Activated CD4-positive, alpha-beta T cell treated with anti-CD3 and anti-CD28 coated beads, Interleukin-2, amount 50 U/mL, for 1 hour (primary cell): ENCODE measurements at places on chromosomes 7 and 10.

DNA sequence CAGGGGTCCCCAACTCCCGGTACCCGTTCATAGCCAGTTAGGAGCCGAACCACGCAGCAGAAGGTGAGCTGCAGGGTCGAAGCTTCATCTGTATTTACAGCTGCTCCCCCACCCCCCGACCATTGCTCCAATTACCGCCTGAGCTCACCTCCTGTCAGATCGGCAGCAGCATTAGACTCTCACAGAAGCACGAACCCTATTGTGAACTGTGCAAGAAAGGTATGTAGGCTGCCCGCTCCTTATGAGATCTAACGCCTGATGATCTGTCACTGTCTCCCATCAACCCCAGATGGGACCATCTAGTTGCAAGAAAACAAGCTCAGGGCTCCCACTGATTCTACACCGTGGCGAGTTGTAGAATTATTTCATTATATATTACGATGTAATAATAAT, 14.6 kb upstream of the AZGP1 start:
- DNase-seq: no peak

DNA sequence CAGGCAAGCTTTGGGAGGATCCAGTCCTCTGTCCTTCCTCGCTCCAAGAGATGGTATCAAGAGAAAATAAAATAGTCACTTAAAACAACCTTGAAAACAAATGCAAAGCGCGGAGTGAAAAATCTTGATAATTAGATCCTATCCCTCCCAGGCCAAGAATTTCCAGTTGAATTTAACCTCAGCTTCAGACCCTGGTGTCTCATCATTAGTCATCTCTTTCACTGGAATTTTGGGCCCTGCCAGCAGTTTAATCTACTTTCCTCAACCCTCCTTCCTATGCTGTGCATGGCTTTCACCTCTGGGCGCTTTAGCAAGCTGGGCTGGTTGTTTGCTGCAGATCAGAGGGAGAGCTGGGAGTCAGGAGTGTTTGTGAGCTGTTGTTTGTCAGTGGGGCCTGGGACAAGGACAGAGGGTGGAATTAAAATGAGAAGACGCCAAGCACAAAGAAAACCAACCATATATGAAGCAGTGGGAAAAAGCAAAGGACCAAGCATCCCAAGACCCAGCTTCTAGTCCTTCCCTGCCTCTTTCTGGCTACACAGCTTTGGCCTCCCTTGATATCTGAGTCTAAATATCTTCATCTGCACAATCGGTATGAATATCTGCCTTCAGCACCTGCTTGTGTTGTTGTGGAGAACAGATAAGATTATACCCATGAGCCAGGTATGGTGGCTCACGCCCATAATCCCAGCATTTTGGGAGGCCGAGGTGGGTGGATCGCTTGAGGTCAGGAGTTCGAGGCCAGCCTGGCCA, 13.5 kb downstream of the MYOF start:
- no peak for DNase-seq

DNA sequence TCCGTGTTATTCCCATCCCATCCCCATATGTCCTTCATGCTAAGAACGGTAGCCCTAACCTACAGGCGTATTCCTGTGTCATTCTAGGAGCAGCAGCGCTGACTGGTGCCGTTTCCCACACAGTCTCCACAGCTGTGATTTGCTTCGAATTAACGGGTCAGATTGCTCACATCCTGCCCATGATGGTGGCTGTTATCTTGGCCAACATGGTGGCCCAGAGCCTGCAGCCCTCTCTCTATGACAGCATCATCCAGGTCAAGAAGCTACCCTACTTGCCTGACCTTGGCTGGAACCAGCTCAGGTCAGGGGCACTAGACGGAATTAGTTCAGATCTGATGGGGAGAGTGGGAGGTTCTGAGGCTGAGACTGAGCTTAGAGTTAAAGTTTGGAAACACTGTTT, 20.7 kb downstream of the FAM131B start:
- no peak for DNase-seq

DNA sequence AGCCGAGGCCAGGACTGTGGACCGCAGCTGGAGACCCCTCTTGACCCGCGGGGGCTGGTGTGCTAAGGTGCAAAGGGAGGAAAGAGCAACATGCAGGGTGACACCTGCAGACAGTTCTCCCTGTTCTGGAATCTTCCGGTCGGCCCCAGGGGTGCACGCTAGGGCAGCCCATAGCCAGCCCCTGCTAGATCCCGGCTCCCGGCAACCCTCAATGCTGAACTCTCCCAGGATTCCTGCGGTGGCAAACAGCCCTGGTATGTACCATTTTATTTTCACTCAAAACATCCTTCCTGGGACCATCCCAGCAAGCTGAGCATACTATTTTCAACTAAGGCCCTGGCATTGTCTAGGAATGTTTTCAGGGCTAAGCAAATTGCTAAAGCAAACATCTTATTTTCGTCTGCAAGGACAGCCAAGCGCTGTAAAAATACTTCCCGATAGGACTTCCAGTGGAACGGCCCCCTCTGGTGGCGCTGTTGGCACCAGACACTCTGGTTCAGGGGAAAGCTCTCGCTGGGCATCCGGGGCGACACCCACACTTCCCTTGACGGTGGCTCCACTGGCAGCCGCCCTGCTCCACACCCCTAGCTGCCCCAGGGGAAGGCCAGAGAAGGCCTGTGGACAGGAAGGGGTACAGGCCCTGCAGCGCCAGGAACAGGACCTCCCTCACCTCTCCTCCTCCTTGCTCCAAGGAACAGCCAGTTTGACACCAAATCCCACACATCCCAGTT, 99.4 kb downstream of the CTBP2 start:
- DNase-seq: peak; percentile 19

DNA sequence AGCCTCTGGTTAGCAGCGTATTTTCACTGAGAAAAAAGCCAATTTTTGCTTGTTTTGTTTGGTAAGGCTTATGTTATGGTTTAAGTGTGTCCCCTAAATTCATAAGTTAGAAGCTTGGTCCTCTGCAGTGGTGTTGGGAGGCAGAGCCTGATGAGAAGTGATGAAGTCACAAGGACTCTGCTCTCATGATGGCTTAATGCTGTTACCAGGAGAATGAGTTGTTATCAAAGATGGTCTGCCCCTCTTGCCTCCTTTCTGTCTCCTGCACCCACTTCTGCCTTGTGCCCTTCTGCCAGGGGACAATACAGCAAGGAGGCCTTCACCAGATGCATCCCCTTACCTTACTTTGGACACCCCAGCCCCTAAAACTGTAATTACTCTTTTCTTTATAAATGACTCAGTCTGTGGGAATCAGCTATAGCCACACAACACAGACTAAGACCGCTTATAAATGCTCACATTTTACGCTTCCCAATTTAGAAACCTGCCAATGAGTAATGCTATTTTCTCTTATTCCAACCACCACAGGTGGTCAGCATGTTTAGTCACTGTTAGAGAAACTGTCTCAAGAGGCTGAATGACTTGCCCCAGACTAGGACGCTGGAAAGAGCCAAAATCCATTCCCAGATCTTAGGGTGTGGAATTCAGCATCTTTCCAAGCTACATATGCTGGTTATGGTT, 6.1 kb upstream of the PKD1L1 start:
- no peak for DNase-seq

DNA sequence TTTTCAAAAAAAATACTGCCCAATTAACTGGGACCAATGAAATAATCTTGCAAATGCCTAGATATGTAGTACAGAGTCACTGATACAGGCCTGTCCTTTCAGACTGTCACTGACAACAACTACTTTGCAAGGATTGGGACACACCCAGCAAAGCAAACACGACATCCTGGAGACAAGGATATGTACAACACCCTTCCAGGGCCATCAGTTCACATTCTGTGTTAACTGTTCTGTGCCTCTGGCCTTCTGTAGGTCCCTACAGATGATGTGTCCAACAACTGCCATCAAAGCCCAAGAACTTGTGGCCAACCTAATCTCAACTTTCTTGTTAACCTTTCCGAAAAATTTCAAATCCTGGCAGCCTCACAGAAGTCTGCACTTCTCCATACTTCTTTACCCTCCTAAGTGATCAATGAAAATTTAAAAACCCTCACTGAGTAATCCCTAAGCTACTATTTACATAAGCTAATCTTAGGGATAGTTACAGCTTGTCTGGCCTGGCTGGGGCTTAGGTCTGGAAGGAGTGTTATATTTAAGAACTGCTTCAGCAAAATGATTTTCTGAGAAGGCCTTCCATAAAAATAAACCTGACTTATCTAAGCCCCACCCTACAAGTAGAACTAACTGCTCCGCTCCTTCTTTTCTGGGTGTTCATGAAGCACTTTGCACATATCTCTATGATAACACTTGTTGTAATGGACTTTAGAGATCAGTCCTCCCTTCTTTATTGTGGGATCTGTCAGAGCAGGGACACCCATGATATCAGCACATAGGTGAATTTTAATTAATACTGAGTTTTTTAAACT, 21.0 kb downstream of the COBL start:
- DNase-seq: no peak

- no peak for DNase-seq
These were observed 24.0 kb downstream of the ZEB1 start for GRCh38 chr10:31343009-31343408.

GRCh38 chr10:62502995-62503613, 128.9 kb downstream of the ZNF365 start:
- no peak for DNase-seq

GRCh38 chr10:36630267-36630666, 495.1 kb upstream of the ANKRD30A start:
- no peak for DNase-seq

- no peak for DNase-seq
These were observed 11.6 kb downstream of the DDX56 start for GRCh38 chr7:44561962-44562621.

DNA sequence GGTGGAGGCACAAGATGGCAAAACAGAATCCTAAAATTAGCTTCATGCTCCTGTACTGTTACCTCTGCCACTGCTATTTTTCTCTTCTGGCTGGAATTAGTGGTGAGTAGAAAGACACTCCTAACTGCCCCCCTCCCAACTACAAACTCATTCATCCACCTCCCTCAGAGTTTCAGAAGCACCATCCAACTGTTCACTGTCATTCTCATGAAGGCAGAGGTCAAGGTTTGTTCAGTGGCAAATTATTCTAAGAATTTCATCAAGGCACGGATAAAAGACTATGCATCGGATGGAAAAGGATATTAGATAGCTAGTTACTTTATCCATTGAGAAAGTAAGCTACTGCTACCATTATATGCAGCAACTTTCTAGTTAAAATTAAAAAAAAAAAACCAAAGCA, 59.7 kb downstream of the LRGUK start:
- no peak for DNase-seq

GRCh38 chr10:99758211-99758891, 24.1 kb upstream of the ABCC2 start:
- no peak for DNase-seq

DNA sequence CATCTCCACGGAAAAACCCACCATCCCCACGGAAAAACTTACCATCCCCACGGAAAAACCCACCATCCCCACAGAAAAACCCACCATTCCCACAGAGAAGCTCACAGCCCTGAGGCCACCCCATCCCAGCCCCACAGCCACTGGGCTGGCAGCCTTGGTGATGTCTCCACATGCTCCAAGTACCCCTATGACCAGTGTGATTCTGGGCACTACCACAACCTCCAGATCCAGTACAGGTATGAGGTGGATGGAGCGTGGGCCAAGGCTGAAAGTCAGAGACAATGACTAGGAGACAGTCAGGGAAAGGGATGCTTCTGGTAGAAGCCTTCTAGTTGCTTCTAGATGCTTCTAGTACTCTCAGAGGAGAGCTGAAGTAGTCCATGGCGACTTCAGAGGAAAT, 19.6 kb downstream of the ZAN start:
- no peak for DNase-seq

GRCh38 chr10:33273295-33274002, 61.0 kb downstream of the NRP1 start:
- DNase-seq: no peak

GRCh38 chr10:123459371-123460091, 206.6 kb upstream of the GPR26 start:
- no peak for DNase-seq

DNA sequence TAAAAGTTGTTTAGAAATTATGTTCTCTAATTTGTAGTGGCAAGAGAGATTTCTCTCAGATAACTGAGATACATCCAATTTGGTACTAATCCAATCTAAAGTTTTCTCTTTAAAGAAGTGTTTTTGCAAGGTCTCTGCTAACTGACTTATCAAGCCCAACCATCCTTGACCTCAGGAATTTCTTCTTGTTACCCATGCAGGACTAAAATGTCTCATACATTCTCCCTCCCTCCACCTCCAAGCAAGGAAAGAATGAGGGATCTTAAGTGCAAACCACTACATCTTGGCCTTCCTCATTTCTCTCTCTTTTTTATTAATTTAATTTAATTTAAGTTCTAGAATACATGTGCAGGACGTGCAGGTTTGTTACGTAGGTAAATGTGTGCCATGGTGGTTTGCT, 12.8 kb downstream of the NRAP start:
- no peak for DNase-seq

DNA sequence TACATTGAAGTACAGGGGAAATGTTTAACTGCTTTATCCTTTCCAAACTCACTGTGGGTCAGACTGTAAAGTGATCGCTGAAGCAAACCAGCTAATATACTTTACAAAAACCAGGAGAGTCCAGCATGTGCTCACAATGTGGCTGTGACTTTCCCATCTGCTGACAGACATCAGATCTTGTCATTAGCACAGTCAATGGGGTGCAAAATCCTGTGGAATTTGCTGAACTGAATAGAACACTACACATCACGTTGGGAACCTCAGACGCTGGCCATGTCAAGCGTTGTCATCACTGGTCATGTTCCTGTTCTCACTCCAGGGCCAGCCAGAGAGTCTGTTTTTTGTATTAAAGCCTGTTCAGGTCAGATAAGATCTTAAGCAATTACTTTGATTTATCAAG, 83.4 kb downstream of the AGMO start:
- no peak for DNase-seq

GRCh38 chr7:104196161-104196560, 11.7 kb downstream of the ORC5 start:
- DNase-seq: no peak

DNA sequence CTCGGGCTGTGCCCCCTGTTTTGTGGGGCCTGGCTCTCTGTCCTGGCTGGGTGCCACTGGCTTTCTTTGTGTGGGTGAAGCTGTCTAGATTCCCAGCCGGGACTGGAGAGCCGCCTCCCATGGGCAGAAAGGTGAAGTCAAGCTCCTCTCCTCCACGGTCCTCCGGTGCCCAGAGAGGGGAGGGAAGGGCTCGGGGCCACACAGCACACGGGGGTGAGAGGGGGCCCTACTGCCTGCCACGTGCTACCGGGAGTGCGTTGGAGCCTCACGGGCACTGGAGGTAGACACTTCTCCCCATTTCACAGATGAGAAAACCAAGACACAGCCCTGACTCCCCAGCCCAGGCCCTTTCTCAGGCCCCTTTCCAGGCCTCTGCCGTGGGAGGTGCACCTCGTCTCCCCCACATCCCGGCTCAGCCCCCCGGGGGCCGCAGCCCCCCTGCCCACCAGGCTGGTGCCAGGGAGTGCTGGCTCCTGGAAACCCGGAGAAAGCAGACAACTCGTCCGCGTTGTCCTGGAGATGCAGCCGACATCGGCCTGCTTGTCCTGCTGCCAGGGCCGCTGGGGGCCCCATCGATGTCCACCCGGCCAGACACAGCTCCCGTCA, 55.8 kb downstream of the UNCX start:
- no peak for DNase-seq
